ENCODE measurements at places on chromosomes 5 and 9.

- DNase-seq, result no peak
These were observed 8.3 kb upstream of the CXXC5 start for GRCh38 chr5:139639619-139640380.

GRCh38 chr9:123946101-123946821 lies 16.3 kb upstream of the DENND1A start:
- DNase-seq, result no peak

GRCh38 chr9:121582641-121583040 lies 68.8 kb upstream of the DAB2IP start:
- DNase-seq, result no peak

GRCh38 chr9:35569206-35569605 lies 35.9 kb upstream of the TESK1 start:
- no peak for DNase-seq

- no peak for DNase-seq
These were observed 2.4 kb upstream of the RXRA start for GRCh38 chr9:134323741-134324358.

DNA sequence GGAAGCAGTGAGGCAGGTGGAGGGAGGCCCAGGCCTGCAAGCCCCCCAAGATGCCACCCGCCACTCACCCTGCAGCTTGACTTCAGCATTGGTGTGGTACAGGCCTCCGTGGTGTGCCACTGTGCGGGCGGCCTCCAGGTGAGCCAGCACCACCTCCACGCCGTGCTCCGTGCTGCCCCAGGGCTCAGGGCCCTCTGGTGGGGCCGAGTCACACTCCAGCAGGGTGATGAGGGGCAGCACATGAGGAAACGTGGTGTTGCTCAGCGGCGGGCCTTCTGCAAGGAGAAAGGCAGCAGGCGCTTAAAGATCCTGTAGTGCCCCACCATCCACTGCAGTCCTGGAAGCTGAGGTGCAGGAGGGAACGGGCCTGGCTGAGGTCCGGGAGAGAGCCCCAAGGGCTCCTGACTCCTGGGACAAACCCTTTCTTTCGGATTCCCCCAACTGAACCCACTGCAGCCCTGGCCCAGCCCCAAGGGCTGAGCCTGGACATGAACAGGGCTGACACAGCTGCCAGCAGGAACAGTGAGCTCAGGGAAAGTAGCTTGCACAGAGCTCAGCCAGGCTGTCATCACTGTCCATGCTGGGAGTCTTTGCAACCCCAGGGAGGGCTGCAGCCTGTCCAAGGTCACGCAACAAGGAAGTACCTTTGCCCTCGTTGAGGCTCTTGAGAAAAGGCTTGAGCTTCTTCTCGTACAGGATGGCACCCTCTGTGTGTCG lies 4.7 kb upstream of the TOR2A start:
- DNase-seq, result no peak

DNA sequence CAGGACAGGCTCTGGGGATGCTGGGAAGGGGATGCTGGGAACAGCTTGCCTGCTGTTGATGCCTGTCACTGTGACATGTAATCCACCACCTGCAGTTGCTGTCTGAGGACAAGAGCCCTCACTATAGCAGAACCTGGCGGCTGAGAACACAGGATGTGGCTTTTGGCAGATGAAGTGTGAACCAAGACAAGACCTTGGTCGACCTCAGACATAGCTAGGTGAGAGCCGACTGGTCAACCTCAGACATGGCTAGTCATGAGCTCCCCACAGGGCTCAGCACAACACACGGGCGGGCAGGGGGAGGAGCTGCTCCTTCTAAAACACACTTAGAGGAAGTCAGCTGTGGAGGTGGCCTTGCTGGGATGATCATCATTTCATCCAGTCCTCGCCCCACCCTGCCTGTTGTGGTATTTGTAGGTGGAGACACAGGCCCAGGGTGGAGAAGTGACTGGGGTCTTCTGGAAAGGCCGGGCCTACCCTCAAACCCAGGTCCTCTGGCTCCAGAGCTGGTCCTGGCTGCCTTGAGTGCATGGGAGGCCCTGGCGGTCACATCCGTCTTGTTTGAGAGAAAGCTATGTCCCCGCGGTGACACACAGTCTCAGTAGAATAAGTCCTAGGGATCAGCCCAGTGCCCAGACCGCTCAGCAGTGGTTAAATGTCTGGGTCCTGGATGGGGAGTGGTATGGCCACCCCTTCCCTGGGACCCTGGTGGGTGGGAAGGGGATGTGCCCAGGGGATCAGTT lies 6.1 kb downstream of the SUSD3 start:
- DNase-seq, result peak; percentile 91

DNA sequence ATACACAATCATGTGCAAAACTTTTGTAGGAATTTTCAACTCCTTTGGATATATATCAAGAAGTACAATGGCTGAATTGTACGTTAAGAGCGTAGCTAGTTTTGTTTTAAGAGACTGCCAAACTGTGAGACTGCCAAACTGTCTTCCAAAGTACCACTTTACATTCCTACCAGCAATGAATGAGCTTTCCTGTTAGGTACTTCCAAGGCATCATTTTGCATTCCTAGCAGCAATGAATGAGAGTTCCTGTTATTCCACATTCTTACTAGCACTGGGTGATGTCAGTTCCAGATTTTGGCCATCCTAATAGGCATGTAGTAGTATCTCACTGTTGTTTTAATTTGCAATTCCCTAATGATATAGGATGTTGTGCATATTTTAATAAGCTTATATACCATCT lies 219.3 kb downstream of the KCNN2 start:
- DNase-seq, result no peak

- no peak for DNase-seq
These were observed 46.2 kb downstream of the LIX1 start for GRCh38 chr5:97096191-97096590.

DNA sequence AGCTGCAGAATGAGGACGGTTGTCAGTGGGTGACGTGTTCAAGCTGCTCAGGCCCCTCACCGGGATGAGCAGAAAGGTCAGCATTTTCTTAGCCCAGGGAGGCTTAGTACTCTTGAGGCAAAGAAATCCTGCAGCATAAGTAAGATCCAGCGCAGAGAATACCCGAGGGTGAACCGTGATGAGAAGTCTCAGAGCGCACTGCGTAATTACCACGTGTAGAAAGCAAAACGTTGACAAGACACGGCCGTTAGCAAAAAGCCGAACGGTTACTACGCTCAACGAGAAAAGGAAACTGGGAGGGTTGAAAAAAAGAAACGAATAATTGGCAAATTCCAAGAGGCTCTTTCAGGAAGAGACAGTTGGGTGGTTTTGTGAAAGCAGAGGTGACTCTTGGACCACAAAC lies 104.0 kb downstream of the COL23A1 start:
- DNase-seq, result no peak

- no peak for DNase-seq
These were observed 11.1 kb downstream of the LURAP1L start for GRCh38 chr9:12785941-12786340.

GRCh38 chr9:69916950-69917349 lies 96.3 kb downstream of the CFAP95 start:
- no peak for DNase-seq

DNA sequence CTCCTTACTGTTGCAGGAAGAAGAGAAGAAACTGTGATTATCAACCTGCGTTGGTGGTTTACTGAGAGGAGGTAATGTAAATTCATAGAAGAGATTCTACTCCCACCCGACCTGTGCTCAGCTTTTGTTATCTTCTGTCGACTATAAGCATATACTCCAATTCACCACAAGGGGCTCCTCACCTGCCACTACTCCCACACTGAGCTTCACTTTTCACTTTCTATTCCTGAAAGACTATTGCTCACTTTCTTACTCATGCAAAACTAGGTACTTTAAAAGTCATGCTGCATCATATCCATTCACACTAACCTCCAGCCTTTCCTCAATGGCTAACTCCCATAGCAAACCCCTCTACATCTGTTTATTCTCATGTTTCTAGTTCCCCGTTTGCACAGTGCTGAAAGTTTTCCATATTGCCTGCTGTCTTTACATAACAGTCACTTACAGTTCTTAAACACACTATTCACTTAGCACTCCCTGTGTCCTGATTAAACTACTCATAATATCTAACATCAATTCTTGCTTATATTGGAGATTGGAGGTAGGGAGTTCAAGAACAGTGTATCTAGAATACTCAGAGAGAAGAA lies 1062.6 kb downstream of the NR2F1-AS1 start:
- no peak for DNase-seq

- no peak for DNase-seq
These were observed 87.7 kb downstream of the NSUN2 start for GRCh38 chr5:6545036-6545693.
